ENCODE measurements at places on chromosomes 1 and 21.

DNA sequence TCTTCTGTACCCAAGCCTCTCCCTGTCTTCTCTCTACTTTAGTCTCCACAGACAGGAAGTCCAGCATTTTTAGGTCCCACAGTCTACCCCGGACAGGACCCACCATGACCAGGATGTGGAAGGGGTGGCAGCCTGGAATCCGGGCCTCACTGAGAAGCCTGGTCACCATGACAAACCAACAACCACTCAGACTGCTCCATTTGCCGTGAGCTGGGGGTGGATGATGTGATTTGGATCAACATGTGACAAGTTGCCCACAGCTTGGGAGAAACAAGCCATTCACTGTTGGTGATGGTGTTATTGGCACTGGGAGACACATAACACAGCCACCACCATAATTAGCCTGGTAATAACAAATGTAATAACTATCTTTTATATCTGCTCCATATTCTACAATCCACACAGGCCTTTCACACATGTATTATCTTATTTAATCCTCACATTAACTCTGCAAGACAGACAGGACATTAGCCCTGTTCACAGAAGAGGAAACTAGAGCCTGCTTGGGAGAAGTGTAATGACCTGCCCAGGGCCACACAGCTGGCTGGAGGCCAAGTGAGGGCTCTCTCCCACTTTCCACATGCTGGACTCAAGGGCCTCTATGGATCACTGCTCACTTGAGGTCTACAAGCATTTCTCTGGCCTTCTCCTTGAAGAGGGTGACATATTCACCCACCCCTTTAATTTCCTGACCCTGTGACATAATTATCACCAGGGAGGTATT lies 22.9 kb downstream of the MEF2D start:
- no peak for DNase-seq

- DNase-seq = no peak
Measured at GRCh38 chr1:37020653-37021277, 13.6 kb downstream of the GRIK3 start.

DNA sequence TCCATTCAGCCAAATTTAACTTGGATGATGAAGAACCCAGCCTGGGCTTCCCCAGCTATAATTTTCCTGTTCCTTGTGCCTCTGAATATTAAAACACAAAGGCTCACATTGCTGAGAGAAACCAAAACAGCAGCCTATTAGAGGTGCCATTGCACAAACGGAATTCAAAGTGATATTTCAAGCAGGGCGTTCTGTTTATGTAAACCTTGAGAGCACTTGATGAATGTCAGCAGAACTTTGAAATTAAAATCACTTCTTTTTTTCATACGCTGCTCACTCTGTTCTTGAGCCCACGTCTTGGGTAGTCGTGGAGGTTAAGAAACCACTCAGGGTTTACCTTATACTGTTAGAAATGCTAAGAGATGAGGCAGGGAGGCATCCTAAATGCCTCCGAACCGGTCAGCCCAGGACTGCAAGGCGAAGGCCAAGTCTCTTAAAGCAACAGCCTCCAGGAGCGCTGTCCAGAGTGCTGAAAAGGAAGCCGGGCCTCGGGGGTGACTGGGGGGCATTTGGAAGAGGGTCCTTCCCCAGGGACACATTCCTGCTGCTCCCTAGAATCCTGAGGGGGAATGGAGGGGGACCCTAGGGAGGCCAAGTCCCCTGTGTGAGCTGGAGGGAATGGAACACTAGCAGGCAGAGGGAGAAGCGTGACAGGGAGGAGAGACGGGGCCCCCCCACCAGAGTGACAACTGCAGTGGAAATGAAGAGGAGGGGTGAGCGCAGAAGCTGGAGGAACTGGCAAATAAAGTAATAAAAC lies 154.8 kb upstream of the VAMP3 start:
- DNase-seq = no peak

DNA sequence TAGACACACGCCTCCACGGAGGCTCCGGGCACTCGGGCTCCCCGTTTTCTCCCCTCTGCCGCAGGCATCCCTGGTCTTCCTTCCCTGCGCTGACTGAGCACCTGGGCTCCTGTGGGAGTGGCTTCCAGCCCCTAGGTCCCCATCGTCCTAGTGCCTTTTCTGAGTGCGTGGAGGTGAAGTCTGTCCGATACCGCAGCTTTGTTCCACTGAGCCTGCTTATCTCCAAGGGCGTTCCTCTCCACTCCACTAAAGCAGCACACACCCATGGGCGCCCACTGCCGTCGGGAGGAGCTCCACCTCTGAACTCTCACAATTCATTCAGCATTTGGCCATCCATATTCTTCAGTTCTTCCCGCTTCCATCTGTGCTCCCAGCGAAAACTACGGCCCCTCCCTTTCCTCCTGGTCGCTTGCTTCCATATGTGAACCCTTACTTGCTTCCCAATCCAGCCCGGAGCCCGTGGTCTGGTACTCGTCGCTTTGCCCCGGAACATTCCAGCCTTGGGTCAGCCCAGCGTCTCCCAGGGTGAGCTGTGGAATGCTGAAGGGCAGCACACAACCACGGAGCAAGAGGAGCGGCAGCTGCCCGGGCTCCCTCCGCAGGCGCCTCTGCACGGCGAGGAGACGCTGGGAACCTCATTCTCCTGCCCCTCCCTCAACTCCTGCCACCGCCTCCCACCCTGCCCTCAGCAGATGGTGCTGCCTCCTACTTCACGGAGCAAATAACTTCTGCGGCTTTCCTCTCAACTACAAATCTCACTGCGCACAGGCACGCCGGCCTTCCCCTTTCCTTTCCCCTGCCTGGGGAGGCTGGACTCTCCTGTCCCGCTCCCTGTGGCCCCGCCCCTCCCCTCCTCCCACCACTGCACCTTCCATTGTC lies 27.5 kb downstream of the ATP8B2 start:
- DNase-seq = peak; percentile 72

- DNase-seq = no peak
Measured at GRCh38 chr1:206472454-206472853, 2.2 kb downstream of the IKBKE start.

DNA sequence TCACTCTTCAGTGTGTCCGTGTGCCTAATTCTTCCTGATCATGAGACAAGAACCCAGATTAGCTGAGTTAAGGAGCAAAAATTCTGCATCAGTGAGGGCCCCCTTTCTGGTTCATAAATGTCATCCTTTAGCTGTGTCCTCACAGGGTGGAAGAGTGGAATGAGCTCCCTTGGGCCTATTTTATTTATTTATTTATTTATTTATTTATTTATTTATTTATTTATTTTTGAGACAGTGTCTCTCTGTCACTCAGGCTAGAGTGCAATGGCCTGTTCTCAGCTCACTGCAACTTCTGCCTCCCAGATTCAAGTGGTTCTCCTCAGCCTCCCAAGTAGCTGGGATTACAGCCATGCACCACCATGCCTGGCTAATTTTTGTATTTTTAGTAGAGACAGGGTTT lies 131.7 kb downstream of the PATJ start:
- DNase-seq = no peak

GRCh38 chr1:47434051-47434842 lies 3.6 kb upstream of the FOXD2 start:
- peak; percentile 81 for DNase-seq

DNA sequence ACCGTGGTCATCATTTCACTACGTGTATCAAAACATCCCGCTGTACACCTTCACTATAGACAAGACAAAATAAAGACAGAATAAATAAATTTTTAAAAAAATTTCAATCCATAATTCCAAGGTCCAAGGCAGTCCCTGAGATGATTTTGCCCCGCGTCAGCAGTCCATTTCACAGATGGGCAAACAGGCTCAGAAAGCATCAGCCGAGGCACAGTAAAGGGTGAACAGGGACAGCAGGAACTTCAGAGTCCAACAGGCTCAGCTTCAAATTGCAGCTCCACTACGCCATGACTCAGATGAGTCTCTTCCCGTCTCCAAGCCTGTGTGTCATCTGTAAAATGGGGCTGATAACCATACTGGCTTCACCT lies 15.0 kb downstream of the MATN1 start:
- no peak for DNase-seq

DNA sequence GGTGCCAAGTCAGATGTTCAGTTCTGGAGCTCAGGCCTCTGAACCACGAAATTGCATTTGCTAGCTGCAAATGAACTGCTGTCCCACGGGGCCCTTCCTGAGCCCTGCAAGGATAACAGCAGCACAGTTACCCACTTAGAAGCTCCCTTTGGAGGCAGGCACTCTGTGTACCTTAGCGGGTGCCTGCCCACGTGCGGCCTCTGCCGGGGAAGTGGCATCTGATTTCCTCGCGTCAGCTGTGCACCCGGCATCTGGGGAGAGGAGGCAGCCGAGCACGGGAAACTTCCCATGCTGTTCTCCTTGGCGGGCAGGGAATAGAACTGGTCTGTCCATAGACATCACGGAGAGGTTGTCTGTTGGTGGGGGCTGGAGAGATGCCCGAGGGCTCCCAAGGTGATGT lies 148.0 kb upstream of the C1orf174 start:
- DNase-seq = no peak

DNA sequence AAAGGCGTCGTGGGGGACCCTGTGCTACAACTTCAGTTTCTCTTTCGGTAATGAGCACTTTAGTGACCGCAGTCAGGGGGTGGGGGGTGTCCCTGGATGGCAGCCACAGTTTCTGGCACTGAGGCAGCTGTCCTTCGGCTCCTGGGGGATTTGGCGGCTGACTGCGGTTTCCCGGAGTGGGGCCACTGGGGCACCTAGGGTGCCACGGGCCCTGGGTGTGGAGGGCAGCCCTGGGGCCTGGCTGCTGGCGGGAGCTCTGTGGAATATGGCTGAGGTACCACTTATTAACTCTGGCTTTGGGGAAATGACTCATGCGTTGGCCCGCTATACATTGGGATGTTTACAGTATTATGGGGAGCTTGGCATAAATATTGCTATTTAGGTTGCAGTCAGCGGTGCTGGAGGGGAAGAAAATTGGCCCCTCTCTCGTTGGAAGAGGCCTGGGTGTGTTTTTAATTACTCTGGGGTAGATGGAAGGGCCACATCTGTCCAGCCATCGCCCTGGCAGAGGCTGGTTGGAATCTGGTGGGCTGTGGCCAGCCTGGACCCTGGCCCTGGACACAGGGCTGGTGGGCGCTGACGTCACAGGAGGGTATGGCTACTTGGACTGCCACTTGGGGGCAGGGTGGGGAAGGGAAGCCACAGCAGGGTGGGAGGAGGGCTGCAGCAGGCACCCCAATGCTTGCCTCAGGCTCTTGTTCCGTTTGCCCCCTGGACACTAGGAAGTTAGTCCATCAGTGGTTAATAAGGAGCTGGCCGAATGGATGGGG lies 2.0 kb downstream of the EPHB2 start:
- DNase-seq = no peak

GRCh38 chr1:227062306-227062705 lies 122.2 kb downstream of the COQ8A start:
- no peak for DNase-seq

GRCh38 chr21:33290441-33290840 lies 24.3 kb downstream of the IL10RB start:
- no peak for DNase-seq

DNA sequence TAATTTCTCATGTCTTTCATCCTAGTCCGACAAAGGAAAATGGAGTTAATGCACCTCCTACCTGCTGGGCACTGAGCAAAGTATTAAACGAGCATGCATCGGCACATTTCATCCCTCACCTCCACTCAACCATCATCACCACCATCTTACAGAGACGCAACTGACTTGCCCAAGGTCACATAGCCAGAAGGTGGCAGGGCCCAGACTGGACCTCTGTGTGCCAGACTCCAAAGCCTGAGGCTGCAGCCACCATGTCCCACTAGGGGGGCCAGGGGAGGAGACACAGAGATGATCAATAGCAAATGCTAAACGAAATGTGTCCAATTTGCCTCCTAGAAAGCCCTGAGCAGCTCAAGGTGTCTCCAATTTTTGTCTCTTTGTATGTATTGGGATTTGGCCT lies 163.7 kb upstream of the EDN2 start:
- no peak for DNase-seq

- DNase-seq = no peak
Measured at GRCh38 chr1:223815020-223815853, 30.5 kb downstream of the TP53BP2 start.

DNA sequence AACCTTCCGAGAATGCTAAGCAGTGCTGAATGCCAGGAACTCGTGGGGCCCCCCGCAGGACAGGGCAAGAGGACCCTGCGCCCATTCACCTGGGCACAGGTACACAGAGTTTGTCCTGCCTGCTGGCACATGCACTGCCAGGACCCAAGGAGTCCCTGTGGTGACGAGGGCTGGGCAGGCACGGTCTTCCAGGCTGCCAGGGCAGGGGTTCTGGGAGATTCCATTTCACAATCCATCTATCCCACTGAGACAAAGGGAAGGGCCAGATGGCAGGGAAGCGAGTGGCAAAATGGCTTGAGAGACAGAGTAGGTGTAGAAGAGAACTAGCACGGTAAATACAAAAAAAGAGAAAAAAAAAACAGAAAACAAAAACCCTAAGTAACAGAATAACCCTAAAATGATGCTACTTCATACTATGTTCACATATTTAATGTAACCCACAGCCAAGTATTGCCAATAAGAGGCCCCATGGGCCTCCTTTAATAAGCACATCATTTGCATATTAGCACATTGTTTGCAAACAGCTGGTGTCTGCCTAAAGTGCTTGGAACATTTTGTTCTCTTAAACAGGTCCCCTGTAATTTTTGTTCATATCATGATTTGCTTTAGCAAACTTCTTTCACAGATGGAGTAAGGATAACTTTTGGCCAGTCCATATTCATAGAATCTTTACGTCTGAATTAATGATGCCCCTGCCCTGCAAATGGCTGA lies 83.8 kb downstream of the STUM start:
- DNase-seq = no peak

DNA sequence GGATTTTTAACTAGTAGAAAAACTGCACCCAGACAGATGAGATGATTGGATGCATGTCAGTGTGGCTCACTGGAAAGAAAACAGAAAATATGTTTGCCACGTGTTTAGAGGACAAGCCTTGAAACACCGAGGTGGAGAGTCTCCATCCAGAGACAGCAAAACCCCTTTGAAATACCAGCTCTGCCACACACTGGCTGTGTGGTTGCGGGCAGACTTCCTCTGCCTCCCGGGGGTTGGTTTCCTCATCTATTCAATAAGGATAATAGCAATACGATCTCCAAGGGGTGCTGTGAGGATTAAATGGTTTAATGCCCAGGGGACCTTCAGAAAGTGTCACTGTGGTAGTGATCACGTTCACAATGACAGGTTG lies 67.2 kb upstream of the PARP1 start:
- no peak for DNase-seq

DNA sequence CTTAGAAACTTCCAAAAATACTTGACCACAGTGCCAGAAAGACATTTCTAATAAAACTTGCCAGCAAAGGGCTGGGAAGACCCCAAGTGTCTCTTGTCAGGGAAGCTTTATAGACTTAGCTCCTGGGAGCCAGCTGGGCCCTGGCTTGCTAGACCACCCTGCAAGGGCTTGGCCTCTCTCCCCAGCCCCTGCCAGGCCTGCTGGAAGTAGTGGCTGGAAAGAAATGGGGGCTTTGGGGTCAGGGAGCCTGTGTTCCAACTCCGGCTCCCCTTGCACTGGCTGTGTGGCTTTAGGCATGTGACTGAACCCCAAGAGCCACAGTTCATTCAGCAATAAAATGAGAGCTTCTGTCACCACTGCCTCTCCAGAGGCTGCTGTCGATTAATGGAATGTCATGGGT lies 31.1 kb downstream of the H3-3A start:
- DNase-seq = peak; percentile 14
